NCI-H1417 treated with DMSO at 0.1 percent for 48 hours (cell line): ENCODE measurements at places on chromosomes 11 and 22.
A peak's percentile ranks its signal among the peaks of the same experiment; 100 is the strongest.

GRCh38 chr11:119696378-119697222 lies 32.4 kb downstream of the NECTIN1 start:
- peak; percentile 25 for DNase-seq

GRCh38 chr11:69947793-69948255 lies 128.6 kb upstream of the FGF3 start:
- no peak for DNase-seq

DNA sequence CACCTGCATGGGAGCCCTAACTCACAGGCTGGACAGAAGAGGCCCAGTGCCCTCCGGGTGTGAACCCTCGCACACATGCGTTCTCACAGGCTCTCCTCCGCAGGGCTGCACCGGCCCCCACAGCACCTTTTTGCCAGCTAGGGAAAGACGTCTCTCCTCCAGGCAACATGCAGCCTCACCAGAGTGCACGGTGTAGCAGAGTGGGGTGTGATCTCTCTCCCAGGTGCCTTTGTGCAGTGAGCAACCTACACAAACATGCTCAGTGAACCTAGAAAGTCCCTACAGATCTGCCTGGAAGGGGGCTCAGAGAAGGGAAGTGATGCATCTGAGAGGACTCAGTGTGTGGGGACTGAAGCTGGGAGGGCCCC lies 3.7 kb upstream of the CARNS1 start:
- DNase-seq = no peak

- DNase-seq = no peak
Observed at GRCh38 chr11:1436468-1437039, 46.8 kb downstream of the BRSK2 start.

GRCh38 chr11:96002754-96003290 lies 78.9 kb upstream of the MTMR2 start:
- DNase-seq = no peak

DNA sequence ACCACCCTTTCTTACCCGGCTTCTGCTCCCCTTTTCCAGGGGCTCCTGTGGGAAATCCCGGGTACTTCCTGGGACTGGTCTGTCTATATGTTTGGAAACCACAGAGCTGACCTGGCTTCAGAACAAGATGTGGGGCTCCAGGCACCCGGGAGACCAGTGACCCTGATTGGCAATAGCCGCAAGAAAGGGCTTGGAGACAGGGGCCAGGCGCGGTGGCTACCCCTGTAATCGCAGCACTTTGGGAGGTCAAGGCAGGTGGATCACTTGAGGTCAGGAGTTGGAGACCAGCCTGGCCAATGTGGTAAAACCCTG lies 3.2 kb upstream of the NEAT1 start:
- DNase-seq = no peak

DNA sequence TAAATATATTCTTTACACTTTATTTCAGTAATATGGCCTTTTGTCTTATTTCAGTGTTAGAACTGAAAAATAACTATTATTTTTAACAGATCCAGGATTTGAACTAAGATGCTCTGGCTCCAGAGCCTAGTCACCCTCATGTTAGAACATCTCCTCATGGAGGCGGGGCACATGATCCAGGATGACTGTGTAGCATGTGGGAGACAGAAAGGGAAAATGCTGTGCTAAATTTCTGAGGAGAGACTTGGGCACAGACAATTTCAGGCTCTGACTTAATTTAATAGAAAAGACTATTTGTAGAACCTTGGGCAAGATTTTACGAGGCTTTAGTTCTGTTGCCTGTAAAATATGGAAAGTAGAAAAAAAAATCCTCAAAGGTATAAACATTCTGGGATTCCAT lies 24.1 kb downstream of the CTSC start:
- no peak for DNase-seq

GRCh38 chr22:42313204-42313603 lies 42.8 kb upstream of the TCF20 start:
- DNase-seq = no peak

GRCh38 chr11:58286249-58286648 lies 18.2 kb upstream of the OR10W1 start:
- no peak for DNase-seq

DNA sequence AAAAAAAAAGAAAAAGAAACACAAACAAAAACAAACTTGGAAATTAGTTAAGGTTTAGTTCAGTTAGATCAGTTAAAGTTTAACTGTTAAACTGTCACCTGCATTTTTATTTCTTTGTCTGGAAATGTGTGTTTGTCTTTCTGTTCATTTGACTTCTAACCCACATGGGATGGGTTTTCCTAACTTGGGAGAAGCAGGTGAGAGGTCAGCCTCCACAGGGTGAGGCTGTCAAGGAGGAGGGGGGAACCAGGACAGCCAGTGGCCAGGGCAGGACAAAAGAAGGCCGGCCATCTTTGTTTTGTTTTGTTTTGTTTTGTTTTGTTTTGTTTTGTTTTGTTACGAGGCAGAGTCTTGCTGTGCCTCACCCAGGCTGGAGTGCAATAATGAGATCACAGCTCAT lies 13.4 kb upstream of the GCAT start:
- no peak for DNase-seq

- no peak for DNase-seq
Observed at GRCh38 chr22:45398214-45398613, 15.2 kb downstream of the SMC1B start.

GRCh38 chr11:63933459-63933858 lies 5.3 kb upstream of the NAA40 start:
- no peak for DNase-seq

DNA sequence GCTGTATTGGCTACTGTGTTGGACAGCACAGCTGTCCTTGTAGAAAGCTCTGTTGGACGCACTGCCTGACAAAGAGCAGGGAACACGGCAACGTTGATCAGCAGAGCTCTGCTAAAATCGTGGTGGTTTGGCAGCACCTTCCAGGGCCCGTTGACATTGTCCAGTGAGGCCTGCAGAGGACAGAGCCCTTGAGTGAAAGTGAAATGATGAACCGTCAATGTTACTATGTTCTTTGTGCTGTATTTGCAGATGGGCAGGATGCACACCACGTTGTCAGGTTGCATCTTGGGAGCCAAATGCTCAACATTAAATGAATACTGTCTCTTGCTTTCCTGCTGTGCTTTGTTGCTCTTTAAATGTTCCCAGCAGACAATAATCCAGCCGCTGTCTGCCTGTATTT lies 69.7 kb downstream of the NELL1 start:
- DNase-seq = no peak

GRCh38 chr11:89159974-89160373 lies 17.7 kb upstream of the TYR start:
- no peak for DNase-seq

DNA sequence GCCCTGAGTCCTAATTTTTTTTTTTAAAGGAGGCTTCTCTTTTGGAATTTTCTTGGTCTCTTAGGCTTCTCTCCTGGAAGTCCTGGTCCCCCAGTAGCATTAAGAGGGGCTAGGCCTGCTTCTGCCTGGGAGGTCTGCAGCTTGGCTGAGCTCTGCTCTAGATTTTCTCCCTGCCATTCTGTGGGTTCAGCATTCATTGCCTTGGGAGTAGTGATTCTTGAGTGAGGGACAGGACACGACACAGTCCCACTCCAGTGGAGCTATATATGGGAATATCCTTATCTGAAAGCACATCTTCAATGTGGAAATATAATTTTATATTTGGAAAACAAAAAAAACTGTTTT lies 3.7 kb downstream of the IGSF22 start:
- DNase-seq = no peak

DNA sequence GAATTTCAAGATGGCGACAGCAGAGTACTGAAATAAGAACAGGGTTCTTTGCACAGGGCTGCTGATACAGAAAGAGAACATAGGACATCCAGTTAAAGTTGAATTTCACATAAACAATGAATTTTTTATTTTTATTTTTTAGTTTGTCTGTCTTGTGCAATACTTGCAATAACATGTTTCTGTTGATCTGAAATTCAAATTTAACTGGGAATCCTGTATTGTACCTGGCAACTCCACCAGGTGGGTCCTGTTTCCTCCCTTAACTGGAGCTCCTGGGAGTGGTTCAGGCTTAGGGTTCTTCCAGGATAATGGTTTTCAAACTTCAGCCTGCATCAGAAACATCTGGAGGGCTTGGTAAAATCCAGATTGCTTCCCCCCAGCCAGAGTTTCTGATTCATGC lies 14.9 kb upstream of the SERPINH1 start:
- no peak for DNase-seq

- DNase-seq = no peak
Observed at GRCh38 chr11:26418386-26418912, 86.5 kb downstream of the ANO3 start.

DNA sequence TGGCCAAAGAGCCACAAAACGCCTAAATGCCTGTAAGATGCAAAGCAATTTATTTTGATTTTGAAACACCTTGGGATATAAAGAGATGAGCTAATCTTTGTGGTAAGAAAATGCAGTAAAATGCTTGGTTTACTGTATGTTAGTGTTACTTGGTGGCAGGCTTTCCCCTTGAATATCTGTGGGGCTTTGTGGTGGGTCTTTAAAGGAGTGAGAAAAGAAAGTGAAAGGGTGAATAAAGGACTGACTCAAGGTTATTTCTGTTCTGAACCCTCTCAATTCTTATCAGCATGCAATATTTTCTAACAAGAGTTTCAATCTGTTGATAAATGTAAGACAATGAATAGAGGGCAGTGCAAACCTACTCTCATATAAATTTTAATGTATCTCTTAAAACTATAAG lies 1555.9 kb upstream of the RAG2 start:
- DNase-seq = no peak

DNA sequence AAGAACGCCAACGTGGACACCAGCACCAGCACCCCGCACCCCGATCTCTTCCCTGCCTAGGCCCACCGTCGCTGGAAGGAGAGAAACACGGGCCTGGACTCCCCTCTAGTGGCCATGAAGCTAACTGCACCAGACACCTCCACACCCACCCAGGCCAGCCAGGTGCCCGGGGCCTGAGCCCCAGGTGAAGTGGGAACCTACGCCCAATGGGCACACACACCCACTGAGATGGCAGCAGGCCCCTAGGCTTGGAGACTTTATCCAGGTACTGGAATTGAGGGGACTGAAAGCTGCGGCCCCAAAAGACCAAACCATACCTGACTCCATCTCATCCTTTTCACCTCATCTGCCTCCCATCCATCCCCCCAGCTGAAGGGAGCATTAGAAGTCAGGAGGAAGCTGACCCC lies 81.0 kb downstream of the BUD13 start:
- DNase-seq = peak; percentile 22

GRCh38 chr11:97786961-97787360 lies 1233.8 kb upstream of the CNTN5 start:
- peak; percentile 33 for DNase-seq

DNA sequence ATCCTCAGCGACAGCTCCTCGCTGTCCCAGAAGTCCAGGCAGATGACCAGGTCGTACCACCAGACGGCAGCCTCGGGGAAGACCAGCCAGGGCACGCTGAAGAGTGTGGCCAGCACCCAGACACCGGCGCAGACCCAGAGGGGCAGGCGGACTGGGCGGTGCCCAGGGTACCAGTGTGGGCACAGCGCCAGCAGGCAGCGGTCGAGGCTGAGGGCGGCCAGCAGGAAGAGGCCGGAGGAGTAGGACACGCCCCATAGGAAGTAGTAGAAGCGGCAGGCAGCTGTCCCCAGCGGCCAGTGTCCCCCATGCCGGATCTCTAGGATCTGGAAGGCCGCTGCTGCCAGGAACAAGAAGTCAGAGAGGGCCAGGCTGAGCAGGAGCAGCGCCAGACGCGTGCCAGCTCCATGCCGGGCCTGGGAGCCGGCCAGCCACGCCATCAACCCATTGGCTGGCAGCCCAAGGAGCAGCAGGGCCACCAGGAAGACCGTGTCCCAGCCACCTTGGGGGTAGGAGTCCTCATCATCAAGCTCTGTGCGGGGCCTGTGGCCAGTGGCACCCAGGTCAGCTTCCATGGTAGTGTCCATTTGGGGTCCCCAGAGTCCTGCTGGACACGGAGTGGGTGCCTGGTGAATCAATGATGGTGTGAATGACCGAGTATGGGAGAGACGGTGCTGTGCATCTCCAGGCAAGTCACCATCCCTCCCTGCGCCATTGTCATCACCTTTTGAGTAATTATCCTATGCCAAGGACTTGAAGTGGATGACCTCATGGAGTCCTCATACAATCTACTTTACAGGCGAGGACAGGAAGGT lies at the start of gene GPR152:
Gene GPR152 (minus strand): TSS at position 589 of the 812 bp plus-strand sequence. CDS start 5 bp downstream, at position 584.
- no peak for DNase-seq

GRCh38 chr11:129996113-129996870 lies 6.3 kb downstream of the PRDM10 start:
- no peak for DNase-seq

DNA sequence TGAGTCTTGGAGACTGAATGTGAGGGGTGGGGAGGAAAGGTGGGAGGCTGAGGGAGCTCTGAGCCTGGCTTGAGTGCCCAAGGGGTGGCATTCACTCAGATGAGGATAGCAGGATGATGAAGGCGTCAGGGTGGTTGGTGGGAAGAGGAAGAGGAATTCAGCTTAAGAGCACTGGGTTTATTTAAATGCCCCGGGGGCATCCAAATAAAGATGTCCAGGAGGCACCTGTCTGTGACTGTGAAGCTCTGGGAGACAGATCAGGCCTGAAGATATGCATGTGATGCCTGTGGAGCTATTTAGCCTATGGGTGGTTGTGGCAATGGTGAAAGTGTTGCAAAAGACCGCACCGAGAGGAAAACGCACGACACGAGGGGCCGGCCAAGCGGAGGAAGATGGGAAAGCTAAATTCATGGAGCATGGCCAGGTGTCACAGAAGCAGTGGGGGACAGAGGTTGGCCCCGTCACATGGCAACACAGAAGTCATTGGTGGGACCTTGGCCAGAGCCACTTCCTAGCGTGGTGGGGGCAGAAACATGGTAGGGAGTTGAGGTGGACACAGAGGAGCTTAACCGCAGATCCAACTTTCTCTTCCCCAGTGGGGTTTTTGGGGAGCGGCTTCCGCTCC lies 15.5 kb downstream of the SLC37A2 start:
- no peak for DNase-seq

DNA sequence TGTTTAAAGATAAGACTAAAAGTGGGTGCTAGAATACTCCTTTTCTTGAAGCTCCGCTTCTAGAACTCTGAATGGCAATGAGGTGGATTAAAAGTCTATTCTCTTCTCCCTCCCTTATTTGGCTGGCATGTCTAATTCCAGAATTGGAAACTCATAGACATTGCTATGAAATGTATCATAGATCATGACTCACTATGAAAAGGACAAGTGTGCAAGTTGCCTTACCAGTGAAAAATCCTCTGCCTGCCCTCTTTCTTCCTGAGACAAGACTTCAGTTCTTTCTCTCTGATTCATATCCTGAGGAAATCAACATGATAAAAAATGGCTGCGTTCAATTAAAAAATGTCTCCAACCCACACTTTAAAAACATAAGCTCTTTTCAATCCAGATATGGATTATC lies 73.2 kb upstream of the BLID start:
- no peak for DNase-seq

DNA sequence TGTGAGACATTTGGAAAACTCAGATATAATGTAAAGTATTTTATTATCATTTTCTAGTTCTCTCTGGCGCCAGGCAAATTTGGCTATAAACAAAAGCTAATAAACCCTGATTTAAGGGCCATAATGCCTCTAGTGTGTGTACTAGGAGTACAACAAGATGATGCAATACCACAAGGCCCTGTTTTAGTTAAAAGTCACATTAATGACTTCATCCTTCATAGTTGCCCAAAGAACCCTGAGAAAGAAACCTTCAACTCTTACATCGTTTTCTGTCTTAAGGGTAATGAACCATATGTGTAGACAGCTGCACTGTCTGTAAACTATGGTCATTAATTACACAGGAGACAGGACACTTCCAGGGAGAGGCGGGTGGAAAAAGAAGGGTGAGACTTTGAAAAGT lies 538.4 kb downstream of the FAM181B start:
- DNase-seq = no peak

- no peak for DNase-seq
Observed at GRCh38 chr11:125270106-125270505, 105.6 kb downstream of the PKNOX2 start.

GRCh38 chr11:59767225-59767611 lies 12.0 kb downstream of the STX3 start:
- DNase-seq = no peak
